ENCODE measurements at places on chromosomes 2 and 18. TPM values are rescaled to one million over a fixed set of nuclear protein-coding genes. Genes with fewer than 3 reads are reported as not detected.

The FBXO15 gene
- total RNA-seq = 0.84 TPM

The LIMS4 gene
- 1.4 TPM for total RNA-seq

DNA sequence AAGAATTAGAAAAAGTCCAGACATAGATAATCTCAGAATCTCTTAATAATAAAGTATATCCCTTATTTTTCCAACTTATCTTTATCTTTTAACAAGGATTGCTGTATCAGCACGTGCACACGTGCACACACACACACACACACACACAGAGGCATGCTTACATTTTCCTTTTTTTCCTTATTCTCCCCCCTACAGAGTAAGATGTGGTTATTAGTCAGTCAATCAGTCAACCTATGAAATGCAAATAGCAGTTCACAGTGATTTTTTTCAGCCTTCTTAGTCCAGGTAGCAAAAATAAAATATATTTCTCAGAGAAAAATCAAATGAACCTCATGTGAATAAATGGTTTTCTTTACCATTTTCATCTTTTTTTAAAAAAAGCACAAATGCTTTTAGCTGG lies 506.2 kb upstream of the SLC39A10 start:
- no peak for DNase-seq

- DNase-seq = no peak
Observed at GRCh38 chr18:13584825-13585224, 141.5 kb downstream of the FAM210A start.

DNA sequence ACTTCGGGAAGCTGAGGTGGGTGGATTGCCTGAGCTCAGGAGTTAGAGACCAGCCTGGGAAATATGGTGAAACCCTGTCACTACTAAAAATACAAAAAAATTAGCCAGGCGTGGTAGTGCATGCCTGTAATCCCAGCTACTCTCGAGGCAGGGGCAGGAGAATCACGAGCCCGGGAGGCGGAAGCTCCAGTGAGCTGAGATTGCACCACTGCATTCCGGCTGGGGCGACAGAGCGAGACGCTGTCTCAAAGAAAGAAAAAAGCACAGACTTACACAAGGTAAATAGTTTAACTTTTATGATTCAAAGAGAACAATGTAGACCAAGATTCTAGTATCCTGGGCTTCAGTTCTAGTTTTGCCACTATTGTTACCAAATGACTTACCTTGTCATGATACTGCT lies 37.4 kb downstream of the NCKAP1 start:
- no peak for DNase-seq

GRCh38 chr2:134252092-134252750 lies 1.7 kb upstream of the MGAT5 start:
- no peak for DNase-seq

- no peak for DNase-seq
Observed at GRCh38 chr2:85861180-85861579, 27.6 kb downstream of the ST3GAL5 start.

DNA sequence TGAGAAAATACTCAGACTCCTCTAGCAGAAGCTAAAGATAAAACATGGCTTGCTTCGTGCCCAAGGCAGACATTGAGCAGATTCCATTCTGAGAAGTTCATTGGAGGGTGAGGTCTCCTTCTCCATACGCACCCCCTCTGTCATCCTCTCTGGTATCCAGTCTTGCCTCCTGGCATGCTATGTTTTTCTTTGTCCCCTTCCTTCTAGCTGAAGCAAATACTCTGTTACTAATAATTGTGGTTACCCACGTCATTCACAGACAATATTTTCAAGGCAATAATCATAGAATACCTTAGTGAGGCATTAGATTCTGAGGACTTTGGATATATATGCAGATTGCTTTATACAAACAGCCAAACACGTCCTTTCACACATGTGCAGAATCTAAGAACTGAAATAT lies 66.2 kb upstream of the KLF7 start:
- DNase-seq = no peak

- DNase-seq = no peak
Observed at GRCh38 chr2:54083021-54083420, 32.4 kb upstream of the ACYP2 start.

DNA sequence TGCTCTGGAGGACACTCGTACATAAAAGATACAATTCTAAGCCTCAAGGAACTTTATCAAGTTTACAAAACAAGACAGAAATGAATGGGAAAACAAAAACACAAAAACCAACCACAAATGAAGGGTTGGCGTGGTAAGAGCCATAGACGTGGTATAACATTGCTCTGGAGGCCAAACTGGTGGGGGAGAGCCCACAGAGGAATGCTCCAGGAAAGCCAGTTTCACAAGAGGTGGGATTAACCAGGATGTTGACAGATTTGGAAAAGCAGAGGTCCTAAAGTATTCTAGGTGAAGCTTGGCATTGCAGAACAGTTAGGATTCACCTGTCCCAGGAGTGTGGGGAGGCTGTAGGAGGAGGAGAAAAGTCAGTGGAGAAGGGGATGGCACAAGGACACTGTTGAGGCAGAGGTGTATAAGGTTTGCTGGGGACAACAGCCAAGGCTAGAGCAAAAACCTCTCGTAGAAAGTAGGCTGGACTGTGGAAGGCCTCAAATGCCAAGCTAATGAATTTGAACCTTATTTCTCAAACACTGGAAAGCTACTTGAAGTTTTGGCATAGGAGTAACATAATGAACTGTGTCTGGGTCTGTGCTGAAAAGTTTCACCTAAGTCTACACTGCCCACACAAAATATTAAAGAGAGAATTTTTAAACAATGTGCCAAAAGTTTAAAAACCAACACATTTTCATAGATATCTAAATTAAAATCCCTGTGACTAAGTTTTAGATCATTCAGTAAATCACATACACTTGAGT lies 135.1 kb downstream of the THADA start:
- DNase-seq = no peak

- DNase-seq = no peak
Observed at GRCh38 chr18:13368080-13368813, 149.7 kb downstream of the LDLRAD4 start.

GRCh38 chr2:191831410-191831994 lies 15.4 kb downstream of the CAVIN2 start:
- no peak for DNase-seq

DNA sequence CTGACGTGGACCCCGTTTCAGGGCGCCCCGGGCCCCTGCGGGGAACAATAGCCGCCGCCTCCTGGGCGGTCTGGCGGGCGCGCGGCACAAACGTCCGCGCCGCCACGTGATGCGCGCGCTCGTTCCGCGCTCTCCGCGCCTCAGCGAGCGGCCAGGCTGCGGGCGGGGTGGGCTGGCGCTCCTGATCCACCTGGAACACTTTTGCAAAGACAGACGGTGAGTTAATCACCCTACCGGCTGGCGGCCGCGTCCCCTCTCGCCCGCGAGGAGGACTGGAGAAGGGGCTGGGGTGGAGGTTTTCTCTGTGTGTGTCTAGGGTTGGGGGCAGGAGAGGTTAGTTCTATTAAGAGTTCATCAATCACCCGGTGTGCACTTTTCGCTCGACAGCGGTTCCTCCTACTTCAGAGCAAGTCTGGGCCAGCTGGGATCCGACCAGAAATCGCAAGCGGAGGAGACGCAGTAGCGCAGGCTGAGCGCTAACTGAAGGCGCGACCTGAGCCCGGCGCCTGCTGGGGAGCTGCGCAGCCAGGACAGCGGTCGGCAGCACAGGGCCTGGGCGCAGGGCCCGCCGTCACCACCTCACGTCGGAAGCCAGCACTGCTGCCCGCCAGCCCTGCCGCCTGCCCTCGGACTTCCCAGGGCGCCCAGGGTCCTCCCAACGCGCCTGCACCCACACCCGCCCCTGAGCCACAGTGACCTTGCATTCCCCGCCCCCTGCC lies 10.3 kb upstream of the HOXD1 start:
- DNase-seq = no peak
